Amniotic stem cell (primary cell): ENCODE measurements at places on chromosomes 2 and 18.

DNA sequence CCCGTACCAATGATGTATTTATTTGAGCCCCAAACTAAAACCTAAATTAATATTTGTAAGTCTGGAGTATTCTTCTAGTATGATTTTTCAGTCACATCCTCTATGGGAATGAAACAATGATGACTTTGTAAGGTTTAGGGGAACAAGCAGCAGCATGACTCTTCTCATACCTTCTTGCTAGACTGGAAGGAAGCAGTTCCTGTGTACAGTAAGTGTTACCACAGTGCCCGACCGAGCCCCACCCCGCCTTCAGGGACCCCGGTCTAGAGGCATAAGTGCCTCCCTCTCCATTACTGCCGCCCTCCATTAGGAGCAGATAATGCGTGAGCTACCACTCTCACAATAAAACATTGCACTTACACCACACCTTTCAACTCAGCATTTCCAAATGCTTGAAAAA is 599.3 kb downstream of the ARHGAP15 start:
- no peak for DNase-seq

DNA sequence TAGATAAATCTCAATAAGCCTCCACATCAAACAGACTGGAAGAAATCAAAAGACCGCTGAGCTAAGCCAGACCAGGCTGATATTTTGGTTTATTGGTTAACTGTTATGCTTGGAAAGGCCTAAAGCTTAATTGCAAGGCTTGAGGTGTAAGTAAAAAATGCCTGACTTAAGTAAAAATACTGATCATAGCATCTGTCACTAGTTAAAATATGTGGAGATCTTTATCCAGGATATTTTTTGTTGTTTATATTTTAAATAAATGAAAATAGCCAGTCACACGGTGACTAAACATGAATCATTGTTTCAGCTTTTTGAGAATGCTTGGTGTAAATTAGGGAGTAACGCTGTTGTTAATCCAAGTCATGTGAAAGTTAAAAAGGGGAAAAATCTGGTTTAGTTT is 127.9 kb downstream of the THADA start:
- DNase-seq, result no peak

- no peak for DNase-seq
Observed at GRCh38 chr2:159677654-159678053, 34.7 kb upstream of the MARCHF7 start.

DNA sequence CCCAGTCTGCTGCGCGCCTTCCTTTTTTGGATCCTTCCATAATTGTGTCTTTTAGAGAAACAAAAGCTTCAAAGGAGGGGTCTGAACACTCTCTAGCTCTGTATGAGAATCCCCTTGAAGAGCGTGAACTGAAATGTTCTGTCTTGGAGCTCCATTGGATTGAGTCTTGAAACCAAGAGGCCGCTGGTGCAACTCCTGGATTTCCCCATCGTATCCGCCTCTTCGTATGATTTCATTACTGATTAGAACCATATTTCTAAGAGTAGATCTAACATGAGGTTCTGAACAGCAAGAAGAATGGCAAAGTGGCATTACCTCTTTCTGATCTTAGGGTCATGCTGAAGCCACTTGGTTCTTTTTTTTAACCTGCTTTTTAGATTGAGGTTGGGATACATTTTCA is 31.4 kb upstream of the NRP2 start:
- DNase-seq, result no peak

GRCh38 chr2:231191896-231192872 is 6.2 kb upstream of the ARMC9 start:
- DNase-seq, result peak; percentile 73

DNA sequence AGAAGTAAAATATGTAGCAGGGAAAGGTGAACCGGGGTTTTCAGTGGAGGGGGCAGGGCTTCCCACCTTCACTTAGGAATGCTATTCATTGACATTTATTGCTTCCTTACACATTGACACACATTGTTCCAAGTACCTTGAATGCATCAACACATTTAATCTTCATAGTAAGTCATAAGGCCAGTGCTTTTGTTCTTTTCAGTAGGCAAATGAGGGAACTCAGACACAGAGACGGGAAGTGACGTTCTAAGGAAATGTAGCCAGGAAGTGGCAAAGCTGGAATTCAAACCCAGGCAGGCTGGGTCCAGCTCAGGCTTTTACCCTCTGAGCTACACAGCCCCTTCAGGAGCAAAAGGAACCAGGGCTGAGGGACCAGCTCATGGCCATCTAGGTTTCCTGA is 20.7 kb downstream of the BMP10 start:
- no peak for DNase-seq

- no peak for DNase-seq
Observed at GRCh38 chr2:222912776-222913175, 51.9 kb downstream of the ACSL3 start.
